ENCODE measurements at places on chromosomes 1 and 21.
A peak's percentile ranks its signal among the peaks of the same experiment; 100 is the strongest.

GRCh38 chr1:207817166-207817565 lies 65.3 kb downstream of the CD46 start:
- DNase-seq = no peak

DNA sequence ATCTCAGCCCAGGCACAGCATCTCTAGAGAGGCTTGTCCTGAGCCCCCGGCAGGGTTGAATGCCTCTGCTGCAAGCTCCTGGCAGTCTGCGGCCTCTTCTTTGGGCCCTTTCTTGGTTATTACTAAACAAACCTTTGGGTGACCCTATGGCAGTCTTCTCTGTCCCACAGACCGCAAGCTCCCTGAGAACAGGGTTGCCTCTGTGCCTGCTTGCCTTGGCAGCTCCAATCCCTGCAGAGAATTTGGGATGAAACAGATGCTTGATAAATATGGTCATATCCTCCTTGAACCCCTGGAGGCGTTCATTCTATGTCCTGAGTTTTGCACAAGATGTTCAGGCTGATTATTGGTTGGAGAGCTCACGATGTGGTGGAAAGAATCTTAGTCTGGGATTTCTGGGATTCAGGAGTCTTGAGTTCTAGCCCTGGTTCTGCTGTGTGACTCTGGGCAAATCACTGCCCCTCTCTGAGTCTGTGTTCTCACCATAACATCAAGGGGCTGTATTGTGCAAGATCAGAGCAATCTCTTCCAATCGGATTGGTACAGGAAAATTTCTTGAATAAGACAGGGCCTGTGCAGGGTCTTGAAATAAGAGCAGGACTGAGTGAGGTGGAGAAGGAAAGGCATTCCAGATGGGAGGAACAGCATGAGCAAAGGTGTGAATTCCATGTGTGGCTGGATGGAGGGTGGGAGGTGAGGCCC lies 49.6 kb downstream of the EDN2 start:
- DNase-seq = no peak

- peak; percentile 77 for DNase-seq
Observed at GRCh38 chr1:27402349-27402754, 9.9 kb downstream of the GPR3 start.

- DNase-seq = no peak
Observed at GRCh38 chr1:43052786-43053439, 94.2 kb upstream of the SLC2A1 start.

GRCh38 chr1:85366391-85367170 lies 90.1 kb upstream of the BCL10 start:
- DNase-seq = no peak

All from right hindlimb (tissue), 1 donor.